ENCODE measurements at places on chromosomes 13 and 19.

DNA sequence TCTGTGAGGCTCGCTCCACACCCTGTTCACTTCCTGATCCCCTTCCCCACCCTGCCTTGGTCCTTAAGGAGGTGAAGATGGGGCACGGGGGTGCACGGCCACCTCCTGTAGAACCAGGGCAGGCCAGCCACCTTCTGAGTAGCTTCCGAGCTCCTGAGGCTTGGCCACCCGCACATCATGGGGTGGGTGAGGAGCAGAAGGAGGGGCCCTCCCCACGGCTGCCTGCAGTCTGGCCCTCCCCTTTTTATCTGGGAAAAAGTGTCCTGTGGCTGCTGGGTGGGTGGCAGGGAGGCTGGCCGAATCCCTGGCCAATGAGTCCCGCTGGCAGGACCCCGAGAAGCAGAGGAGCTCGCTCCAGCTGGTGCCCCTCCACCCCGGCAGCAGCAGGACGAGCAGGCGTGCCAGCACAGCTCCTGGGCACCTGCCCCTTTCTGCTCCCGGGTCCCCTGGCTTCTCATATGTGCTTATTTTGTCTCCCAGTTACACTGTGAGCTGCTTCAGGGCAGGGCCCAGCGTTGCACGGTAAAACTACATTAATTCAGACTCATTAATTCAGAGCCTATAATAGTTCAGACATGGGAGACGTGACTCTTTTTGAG is 135.0 kb downstream of the KDM4B start:
- DNase-seq, result no peak

- no peak for DNase-seq
These were observed 6.0 kb downstream of the KANK2 start for GRCh38 chr19:11191273-11191755.

DNA sequence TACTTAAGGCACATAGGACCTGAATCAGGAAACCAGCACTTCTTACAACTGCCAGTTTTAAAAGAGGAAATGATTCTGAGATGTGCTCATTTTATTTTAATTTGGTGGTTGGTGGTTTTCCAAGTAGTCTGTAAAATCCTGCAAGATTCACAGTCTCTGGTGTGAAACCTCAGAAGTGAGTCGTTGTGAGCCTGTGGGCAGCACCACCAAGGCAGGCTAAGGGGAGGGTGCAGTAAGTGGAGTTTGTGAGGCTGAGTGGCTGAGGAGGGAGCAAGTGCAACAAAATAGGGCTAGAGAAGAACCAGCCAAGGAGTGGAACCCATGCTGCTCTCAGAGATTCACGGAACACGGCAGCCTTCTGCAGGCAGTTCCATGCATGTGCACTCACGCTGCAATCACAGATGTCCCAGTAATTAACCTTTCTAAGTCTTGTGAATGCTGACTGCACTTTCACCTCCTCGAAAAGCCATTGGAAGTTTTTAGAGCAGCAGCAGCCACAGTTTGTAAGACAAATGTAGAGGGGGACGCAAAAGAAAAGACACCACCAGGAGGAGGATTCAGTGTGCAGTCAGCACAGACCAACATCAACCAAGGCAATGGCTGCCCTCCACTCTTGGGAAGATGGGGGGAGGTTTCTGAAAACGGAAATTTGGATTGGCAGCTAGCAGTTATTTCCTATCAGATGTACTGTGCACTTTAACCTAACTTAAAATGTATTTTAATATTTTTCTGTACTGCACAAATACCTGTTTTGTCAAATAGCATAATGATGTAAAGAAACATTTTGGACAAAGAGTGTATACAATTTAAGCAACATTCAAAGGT is 44.9 kb downstream of the ESD start:
- no peak for DNase-seq

DNA sequence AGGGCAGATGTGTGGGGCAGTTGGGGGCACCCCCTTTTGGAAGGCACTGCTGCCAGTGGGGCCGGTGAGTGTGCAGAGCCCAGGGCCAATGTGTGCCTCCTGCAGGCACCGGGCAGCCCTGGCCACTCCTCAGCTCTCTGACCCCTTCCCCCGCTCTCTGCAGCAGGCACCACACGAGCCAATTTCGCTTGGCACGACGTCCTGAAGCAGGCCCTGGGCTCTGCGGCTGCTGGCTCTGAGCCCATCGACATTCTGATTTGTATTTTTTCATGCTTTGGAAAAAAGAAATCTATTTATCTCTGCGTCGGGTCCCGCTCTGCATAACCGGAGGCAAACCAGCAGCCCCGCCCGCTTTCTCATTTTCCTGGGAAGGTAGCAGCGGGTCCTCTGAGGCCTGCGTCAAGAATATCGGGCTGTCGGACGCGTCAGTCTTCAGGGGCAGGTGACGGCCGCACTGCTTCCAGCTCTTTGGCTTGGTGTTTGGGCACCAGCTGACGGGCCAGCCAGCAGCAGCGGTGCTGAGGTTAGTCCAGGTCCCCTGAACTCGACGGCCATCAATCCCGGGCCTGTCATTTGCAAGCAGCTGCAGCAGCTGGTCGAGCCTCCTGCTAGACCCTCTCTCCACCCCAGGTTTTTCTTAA is 134.3 kb downstream of the KDM4B start:
- peak; percentile 29 for DNase-seq

DNA sequence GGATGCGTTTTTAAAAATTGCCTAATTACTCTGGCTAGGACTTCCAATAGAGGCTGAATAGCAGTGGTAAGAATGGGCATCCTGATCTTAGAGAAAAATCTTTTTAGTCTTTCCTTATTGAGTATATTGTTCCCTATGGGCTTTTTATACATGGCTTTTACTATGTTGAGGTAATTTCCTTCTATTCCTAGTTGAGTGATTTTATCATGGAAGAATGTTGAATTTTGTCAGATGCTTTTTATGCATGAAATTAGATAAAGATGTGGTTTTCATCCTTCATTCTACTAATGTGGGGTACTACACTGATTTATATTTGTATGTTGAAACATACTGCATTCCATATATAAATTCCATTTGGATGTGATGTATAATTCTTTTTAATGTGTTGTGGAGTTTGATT is 2673.8 kb downstream of the PCDH9 start:
- no peak for DNase-seq

DNA sequence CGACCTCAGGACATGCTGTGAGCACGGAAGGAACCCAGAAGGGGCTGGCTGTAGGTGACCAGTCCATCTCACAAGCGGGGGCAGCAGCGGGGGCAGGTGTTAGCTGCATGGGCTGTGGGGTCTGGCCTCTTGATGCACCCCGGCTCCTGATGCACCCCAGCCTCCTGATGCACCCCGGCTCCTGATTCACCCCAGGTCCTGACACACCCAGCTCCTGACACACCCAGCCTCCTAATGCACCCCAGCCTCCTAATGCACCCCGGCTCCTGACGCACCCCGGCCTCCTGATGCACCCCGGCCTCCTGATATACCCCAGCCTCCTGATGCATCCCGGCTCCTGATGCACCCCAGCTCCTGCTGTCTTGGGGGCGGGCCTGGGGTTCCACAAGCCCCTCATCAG is 7.4 kb downstream of the LSM7 start:
- DNase-seq, result no peak

- no peak for DNase-seq
These were observed 576.5 kb upstream of the SLITRK5 start for GRCh38 chr13:87094646-87095045.

DNA sequence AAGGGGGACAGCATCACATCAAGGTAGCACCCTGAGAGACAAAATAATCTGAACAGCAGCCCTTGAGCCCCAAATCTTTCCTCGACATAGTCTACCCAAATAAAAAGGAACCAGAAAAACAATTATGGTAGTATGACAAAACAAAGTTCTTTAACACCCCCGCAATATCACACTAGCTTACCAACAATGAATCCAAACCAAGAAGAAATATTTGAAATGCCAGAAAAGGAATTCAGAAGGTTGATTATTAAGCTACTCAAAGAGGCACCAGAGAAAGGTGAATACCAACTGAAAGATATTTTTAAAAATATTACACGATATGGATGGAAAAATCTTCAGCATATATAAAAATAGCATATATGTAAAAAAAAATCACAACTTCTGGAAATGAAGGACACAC is 252.9 kb upstream of the SLITRK6 start:
- no peak for DNase-seq

DNA sequence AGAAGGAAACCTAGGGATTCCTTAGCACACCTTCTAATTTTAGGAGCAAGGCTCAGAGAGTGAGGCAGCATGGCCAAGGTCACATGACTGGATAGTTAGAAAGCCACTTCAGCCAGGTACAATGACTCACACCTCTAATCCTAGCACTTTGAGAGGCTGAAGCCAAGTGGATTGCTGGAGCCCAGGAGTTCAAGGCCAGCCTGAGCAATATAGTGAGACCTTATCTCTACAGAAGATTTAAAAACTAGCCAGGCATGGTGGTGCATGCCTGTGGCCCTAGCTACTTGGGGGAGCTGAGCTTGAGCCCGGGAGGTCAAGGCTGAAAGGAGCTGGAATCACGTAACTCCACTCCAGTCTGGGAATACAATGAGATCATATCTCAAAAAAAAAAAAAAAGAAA is 69.2 kb downstream of the TEX26 start:
- DNase-seq, result no peak

DNA sequence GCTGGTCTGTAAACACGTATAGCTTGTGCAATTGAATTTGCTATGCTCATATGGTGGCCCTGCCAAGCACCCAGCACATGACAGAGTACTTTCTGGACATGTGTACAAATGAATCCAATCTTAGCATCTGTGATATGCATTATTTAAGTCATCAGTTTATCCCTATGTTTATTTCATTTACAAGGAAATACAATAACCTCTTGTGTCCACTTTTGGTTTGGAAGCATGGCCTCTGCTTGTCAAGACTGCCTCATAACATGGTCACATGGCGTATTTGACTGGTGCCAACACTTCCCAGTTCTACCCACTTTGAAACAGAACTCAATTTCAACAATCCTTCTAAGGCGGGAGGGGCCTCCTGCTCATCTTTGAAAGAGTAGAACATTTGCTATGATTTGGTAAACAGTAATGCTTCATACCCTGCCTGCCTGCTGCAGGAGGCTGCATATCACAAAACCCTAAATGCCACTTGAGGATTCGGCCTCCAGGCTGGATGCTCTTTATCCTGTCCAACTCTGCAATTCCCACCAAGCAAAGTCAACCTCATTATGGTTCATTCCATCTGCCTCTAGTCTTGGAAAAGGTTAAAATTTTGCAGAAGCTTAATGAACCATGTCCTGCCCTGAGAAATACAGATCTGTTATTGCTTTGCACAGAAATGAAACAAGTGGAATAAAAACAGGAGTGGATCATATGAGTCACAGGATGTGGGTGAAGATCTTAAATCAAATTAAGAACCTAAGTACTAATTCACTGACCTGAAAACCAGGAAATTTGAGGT is 151.3 kb downstream of the CYSLTR2 start:
- DNase-seq, result no peak

DNA sequence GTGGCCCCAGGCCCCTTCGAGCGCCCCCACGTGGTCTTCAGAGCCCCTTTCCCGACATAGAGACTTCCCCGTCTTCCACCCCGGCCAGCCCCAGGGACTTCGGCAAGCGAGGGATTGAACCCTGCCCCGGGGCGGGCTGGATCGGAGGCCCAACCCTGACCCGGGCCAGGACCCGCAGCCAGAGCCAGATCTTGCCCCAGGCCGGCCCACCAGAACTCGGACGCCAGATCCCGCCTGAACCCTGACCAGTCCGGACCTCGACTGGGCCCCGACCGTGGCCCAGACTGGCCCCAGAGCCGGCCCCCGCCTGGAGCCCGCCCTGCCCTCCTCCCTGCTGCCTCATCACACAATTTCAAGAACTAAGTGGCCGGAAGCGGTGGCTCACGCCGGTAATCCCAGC is 253 bp upstream of the TPTE2 start:
- DNase-seq, result no peak

- no peak for DNase-seq
These were observed 497.7 kb downstream of the MYO16 start for GRCh38 chr13:109126891-109127641.

DNA sequence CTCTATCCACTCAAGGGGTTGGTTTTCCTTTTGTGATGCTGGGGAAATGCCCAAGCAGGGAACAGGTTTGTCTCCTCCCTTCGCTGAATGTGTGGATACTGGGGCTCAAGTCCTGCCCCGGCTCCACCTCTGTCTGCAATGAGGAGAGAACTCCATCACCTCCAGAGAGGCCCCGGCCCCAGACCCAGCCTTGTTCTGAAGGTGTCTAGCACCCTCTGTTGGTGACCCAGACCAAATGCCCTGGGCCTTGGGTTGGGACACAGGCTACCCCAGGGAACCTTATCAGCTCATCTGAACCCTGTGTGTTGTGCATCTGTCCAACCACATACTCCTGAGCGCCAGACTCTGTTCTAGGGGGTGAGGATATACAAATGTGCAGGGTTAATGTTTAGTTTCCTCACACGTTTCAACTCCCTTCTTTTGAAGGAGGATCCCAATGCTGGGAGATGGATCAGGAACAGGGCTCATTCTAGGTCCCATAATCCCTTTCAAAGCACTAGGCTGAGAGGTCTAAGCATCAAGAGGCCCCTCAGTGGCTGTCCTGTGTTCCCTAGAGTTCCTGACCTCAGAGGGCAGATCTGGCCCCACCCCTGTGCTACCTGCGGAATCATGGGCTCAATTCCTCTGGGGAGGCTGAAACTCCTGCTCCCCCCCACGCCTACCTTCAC is 112.5 kb upstream of the SLC7A1 start:
- DNase-seq, result no peak

DNA sequence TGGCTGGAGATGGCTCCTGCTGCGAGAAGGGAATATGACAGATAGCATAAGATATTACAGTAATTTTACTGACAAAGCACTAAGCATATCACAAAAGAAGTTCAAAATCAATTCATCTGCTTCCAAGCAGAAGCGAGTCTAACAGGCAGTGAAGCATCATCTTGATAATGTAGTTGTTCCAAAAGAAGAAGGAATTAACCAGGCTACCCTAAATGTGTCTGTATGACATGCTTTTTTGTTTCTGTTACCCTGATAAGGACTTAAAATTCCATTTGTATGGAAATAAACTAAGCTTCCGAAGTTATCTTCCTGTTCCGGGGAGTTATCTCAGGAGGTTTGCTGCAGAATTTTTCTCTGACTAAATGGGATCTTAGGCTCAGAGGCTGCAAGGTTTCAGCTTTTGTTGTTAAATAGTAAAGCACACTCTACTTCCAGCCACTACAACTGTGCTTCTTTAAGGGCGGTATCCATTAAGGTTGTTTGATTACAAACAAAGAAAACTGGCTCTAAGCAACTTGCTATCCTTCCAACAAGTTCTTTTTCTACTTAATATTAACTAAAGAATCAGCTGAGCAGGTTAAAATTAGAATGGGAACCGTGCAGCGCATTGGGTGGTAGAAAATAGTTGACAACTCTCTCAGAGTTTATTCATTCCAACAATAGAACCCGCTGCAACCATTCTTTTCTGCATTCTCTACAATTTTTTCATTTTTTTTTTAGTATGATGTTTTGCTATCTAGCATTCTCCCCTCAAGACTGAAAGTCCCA is 607.3 kb downstream of the UQCRFS1 start:
- no peak for DNase-seq

- DNase-seq, result no peak
These were observed 32.2 kb upstream of the USP12 start for GRCh38 chr13:27203854-27204253.

DNA sequence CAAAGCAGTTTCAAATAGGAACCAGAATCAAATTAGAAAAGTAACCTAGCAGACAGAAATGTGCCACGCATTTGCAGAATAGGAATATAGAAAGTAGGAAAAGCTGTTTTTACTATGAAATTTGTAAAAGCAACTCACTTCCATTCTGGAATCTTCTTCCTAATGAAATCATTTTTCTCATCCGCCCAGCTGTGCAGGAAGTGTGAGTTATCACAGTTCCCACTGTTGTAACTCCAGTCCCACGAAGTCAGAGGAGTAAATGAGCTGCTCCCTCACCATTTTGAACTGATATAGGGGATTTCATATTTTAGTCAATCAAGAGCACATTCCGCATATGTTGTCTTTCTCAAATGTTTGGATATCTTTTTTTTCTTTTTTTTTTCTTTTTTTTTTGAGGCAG is 230.8 kb downstream of the TBC1D4 start:
- DNase-seq, result no peak
